ENCODE measurements at places on chromosomes 5 and 9.

GRCh38 chr5:132481596-132482211 lies 8.9 kb downstream of the IRF1 start:
- peak; percentile 21 for DNase-seq

DNA sequence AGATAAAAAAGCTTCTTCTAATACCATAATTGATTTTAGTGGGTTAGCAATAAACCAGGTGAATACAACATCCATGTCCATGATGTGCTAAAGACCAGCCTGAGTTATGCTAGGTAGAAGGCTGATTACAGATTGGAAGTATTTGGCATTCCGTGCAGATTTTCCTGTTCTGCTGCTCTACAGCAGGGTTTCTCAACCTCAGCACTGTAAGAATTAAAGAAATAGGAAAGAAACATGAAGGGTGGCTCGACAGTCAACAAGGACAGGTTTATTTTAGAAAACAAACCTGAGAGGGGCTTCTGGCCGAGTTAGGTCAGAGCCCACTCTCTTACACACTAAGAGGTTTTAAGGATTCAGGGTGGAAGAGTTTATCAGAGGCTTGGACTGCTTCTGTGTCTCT lies 42.3 kb downstream of the ZFAND5 start:
- DNase-seq = no peak

DNA sequence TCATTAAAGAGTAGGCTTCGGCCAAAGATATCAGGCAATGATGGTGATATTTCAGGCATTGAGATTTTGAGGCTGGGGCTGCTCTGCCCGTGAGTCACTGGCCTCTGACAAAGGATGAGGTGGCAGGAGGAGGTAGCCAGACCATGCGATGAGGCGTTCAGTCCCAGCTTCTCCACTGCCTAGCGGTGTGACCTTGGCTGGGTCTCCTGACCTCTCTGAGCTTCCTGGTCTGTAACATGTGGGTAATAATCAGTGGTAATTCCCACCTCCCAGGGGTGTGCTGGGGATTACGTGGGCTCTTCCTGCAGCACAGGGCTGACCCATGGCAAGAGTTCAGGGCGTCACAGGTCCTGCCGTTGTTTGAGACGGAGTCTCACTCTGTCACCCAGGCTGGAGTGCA lies 73.2 kb upstream of the RAPGEF1 start:
- no peak for DNase-seq

GRCh38 chr5:152089644-152090043 lies 165.0 kb upstream of the GLRA1 start:
- no peak for DNase-seq

DNA sequence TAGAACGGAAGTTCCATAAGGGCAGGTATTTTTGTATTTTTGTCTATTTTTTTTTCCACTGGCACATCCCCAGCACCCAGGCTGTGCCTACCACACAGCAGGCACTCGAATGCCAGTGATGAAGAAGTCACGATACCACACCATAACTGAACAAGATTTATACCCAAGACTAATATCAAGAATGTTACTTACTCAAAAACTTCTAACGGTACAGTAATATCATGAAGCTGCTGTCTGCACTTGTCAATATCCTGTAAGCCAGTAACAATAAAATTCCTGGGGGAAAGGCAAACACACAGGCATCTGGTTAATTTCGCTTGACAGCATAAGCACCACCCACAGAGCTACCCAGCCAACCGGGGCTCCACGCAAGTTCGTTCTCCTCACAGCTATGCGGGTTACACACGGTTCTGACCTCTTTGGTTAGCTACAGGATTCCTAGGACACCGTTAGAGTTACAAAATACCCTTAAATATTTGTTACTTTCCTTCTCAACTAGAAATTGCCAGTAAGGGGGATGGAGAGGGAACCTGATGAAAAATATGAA lies 1.3 kb downstream of the MED10 start:
- no peak for DNase-seq

- DNase-seq = no peak
Observed at GRCh38 chr5:178538741-178539229, 51.4 kb downstream of the COL23A1 start.

- DNase-seq = no peak
Observed at GRCh38 chr9:90169490-90169889, 473.1 kb downstream of the DIRAS2 start.

- no peak for DNase-seq
Observed at GRCh38 chr5:81980598-81981260, 8.9 kb downstream of the ATG10 start.

GRCh38 chr9:85108229-85108628 lies 438.7 kb downstream of the NTRK2 start:
- DNase-seq = no peak

DNA sequence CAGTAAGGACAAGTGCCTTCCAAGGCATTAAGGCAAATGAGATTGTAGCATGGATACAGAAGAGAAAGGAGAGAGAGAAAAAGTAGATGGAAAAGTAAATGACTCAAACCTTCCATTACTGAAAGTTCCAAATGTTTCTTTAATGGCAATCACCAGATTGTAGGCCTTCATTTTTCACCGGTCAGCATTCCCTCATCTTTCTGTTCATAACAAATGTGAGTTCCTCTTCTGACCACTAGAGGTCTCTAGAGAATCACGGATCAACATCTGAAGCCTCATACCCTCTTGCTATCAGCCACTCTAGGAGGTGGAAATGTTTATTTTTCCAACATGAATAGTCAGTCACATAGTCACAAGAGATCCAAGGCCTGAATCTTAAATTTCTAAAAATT lies 73.6 kb upstream of the RPS23 start:
- DNase-seq = no peak

- DNase-seq = no peak
Observed at GRCh38 chr5:66939094-66939493, 257.5 kb downstream of the CD180 start.

GRCh38 chr5:169960659-169961058 lies 19.6 kb downstream of the INSYN2B start:
- no peak for DNase-seq

- DNase-seq = no peak
Observed at GRCh38 chr5:119453040-119453373, 710 bp downstream of the HSD17B4 start.

DNA sequence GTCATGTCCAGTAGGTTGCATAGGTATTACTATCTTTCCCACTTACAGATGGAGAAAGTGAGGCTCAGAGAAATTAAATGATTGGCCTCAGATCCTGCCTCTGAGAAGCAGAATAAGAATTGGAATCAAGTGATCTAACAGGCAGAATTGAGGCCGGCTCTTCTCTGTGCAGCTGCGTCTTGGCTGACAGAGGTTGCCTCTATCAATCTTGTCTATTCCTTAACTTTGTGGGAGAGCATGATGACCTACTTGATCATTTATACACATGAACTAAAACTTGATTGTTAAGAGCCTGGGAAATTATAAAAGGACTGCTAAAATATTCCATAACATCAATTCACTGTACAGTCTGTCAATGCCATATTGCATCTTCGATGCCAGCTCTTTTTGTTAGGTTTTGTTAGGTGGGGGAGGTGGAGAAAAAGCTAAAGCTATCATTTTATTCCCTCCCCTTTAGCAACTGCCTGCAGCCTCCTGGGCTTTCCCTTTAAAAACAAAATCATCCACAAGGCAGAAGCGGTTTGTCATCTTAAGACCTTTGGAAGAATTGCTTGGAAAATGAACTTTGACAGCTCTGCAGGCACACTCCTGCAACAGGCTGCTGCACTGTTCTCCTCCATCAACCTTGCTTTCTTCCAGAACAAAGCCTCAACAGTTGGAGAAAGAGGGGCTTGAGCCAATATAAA lies 247.4 kb downstream of the SMARCA2 start:
- DNase-seq = no peak

DNA sequence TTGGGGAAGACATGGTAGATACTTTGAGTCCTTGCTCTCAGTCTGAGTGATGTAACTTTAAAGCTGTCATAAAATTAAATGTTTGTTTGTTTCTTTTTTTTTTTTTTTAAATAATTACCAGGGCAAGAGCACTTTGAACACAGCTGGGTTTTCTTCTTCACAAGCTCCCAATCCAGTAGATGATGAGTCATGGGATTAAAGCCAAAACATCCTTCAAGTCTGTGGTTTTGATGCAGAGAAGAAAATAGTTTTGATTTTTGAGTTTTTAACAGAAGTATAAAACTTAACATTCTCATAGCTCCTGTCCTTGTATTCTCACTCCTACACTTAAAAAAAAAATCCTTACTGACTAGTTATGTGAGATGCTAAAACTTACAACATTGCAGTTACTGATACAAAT lies 34.8 kb upstream of the IL31RA start:
- DNase-seq = no peak

DNA sequence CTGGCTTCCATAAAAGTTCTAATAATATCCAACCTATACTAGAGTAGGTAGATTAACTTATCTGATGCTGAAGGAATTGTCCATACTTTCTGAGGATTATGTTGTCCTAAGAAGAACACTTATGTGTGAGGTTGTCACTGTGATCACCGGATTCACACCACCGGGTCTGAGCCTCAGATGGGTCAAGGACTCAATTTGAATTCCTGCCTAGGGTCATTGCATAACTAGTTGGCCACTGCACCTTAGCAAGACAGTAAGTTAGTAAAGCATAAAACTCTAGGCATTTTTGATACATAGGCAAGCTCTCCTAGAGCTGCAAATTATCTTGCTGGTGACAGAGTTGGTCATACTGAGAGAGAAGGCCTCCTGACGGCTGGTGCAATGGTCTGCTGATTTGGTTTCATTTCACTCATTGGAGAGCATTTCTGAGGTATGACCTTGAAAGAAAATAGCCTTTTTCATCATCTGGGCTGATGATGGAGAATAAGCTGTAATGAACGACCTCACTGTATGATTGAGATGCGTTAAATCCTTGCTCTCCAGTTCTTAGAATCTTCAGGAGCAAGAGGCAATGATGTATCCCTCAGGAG lies 72.0 kb upstream of the CKMT2 start:
- DNase-seq = no peak

- DNase-seq = no peak
Observed at GRCh38 chr5:88557881-88558280, 289.2 kb upstream of the TMEM161B start.

GRCh38 chr5:159183247-159183646 lies 26.1 kb downstream of the RNF145 start:
- DNase-seq = no peak

- no peak for DNase-seq
Observed at GRCh38 chr9:33172256-33173238, 5.4 kb upstream of the B4GALT1 start.

GRCh38 chr5:168779333-168779732 lies 200.2 kb upstream of the PANK3 start:
- DNase-seq = no peak

- no peak for DNase-seq
Observed at GRCh38 chr5:82018462-82018861, 46.6 kb downstream of the ATG10 start.

Data from CD4-positive, alpha-beta T cell treated with Interleukin-4 for 1 hour (primary cell).